Activated CD8-positive, alpha-beta memory T cell treated with anti-CD3 and anti-CD28 coated beads, Interleukin-2, amount 50 U/mL, for 4 hours (primary cell): ENCODE measurements at places on chromosomes 12 and 14.

DNA sequence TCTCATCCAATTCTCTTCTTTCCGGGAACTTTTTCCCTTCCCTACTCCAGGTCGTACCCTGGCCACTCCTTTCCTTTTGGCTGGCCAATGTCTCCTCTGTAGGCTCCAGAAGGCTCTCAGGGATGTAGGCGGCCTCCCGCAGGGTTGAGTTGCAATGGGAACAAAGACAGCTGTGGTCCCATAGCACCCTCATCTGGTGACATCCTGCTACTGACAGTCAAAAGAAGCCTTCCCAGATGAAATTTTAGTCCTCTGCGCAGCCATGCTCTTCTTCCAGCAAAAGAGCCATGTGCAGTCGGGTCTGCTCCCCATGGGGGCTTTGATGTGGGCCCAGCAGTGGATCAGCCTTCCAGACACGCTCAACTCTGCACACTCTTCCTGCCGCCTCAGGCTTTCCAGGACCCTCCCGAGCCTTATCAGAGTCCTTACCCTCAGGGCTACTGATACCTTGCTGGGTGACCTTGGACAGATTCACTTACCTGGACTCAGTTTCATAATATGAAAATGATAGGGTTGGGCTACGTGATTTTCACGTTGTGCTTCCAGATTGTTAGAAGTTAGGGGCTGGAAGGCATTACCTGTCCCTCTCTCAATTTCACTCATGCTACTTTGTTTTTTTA is 5.5 kb upstream of the CELA1 start:
- DNase-seq: peak; percentile 26

DNA sequence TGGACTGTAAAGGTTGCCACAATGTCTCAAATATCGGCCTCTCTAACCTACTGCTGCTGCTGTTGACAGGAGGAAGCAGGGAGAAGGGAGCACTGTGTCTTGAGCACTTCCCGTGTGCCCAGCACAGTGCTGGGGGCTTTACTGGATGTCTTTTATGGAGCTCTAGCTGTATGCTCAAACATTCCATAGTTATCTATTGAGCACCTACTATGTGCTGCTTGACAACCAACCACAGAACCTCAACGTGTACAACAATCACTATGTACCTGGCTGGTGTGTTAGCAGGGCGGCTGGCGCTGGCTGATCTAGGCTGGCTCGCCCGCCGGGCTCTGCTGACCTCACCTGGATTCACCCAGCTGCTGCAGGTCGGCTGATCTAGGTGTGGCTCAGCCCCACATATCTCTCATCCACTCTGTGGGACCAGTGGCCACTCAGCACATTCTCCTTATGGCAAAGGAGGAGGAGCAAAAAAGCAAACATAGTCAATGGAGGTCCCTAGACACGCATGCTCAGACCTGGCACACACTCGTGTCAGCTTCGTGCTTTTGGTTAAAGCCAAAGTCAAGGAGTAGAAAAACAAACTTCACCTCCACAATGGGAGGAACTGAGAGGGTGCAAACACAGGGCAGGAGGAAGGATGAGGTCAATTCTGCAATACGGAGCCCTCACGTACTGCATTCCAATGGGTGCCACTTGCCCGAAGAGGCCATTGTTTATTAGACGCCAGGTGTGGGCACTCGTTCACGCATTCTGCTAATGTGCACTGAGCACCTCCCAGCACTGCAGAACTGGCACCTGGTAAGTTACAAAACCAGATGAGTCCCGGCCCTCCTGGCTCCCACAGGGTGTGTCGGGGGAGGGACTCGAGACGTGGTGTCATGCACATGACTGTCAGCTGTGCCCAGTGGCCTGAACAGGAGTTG is 147.2 kb downstream of the SCARB1 start:
- DNase-seq: no peak

DNA sequence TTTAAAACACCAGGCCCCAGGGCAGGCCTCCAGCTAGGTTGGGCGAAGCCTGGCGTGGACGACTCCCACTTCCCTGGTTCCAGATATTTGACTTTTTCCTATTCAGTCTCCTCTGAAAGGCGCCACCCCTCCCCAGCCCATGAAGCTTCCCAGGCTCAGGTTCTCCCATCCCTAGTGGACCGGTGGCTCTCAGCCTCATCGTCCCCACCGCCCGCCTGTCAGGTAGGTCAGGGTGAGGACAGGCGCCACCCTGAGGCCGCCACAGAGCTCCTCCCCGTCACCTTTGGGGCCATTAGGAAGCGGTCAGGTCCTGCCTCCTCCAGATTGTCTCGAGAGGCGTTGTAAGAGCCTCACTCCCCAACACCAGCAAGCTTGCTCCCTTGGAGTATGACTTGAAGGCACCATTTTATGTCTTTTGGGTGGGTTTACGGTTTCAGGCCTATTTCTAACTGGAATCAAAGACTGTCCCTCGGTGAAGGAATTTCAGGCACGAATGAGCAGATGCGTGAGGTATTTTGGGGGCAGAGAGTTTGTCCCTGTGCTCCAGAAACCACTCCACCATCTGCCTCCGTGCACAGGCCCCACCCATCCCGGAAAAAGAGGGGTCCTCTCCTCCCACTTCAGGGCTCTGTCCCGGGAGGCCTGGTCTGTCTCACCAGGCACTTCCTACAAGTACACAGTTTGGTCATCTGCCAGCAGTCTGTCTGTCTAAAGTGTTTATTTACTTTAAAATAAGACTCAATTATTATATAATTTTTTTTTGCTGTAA is 55.6 kb downstream of the TSPAN9 start:
- DNase-seq: no peak

DNA sequence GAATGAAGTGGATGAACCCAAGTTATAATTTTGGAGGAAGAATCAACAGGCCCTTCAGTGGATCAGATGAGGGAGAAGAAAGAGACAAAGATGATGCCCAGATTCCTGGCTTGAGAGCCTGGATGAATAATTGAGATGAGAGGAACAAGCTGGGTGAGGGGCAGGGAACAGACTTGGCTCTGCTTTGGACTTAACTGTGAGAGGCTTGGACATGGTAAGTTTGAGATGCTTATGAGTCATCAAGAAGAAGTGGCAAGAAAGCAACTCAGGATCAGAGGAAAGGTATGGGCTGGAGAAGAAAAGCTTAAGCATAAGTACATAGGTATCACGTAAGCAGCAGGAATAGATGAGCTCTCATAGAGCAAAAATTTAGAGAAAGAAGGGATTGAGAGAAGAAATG is 55.3 kb downstream of the FIGNL2 start:
- no peak for DNase-seq

DNA sequence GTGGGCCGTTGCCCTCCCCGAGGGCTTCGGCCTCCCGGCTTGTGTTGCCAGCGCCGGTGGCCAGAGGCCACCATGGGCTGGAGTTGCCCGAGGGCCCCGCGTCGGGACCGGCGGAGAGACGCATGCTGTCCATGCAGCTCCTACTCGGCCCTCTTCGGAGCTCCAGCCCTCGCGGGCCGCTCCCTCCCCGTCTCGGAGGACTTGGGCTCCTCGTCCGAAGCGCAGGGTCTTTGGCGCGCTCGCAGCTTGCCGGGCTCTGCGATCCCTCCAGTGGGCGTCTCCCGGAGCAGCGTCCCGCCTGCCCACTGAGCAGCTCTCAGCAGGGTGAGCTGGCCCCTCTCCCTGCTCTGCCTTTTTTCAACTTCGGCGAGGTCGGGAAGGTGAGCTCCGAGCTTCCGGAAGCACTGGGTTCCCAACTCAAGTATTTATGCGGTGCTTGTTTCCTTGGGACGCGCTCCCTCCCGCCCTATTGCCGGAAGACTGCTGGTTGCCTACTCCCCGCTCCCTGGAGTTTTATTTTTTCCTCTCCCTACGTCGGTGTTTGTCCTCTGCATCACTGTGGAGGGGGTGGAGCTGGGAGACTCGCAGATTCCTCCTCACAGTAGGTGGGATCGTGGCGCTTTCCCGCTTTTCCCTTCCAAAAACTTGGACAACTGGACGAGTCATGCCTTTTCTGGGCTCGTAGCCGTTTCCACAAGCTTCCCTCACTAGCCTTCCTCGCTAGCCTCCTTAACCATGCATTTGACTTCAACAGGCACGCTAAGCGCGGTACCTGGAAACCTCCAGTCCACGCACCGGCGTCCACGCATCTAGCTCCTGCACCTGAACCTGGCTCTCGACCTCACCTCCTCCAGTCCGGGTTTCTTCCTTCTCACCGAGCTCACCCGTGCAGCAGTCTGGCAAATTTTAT is at the start of gene AVPR1A:
TSS of gene AVPR1A (minus strand) at position 489 of the 910 bp plus-strand sequence. CDS start at position 124, 365 bp downstream.
- no peak for DNase-seq

GRCh38 chr14:24381363-24382063 is 13.5 kb downstream of the NFATC4 start:
- no peak for DNase-seq
